NCI-H774 (cell line): ENCODE measurements at places on chromosomes 6 and 20.

DNA sequence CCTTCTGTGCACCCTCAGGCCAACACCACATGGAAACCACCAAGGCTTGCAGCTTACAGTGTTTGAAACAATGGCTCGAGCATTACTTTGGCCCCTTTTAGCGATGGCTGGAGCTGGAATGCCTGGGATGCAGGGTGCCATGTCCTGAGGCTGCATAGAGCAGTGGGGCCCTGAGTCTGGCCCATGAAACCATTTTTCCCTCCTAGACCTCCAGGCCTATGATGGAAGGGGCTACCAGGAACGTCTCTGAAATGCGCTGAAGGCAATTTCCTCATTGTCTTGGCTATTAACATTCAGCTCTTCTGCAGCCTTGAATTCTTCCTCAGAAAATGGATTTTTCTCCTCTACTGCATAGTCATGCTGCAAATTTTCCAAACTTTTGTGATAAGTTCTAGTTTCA, 29.9 kb upstream of the SERINC1 start:
- no peak for DNase-seq

- no peak for DNase-seq
Measured at GRCh38 chr20:40688129-40689099, 622 bp downstream of the MAFB start.

GRCh38 chr6:32991972-32992371, 17.4 kb downstream of the HLA-DOA start:
- no peak for DNase-seq

DNA sequence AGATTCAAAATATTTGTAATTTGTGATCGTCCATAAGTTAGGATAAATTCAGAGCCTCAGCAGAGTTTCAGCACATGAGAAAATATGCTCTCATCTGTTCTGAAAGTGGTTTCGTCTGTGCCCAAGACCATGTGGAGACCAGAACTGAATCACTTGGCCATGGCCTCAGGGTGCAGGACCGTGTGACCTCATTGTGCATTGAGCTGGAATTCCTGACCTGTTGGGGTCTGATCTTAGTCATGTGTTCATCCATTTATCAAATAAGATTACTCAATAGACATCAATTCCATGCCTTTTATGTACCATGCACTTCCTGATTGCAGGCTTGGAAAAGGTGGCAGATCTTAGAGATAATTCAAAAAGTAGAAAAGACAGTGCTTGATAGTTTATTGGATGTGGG, 680.5 kb downstream of the QKI start:
- DNase-seq = no peak

- no peak for DNase-seq
Measured at GRCh38 chr6:35776364-35777215, at the start of gene CLPSL2. Gene CLPSL2, plus strand, starts transcription at chr6:35776598. Its CDS starts 21 bp downstream, at chr6:35776619.

- DNase-seq = no peak
Measured at GRCh38 chr6:34390531-34391472, 1.7 kb downstream of the NUDT3 start.
